Activated naive CD4-positive, alpha-beta T cell treated with anti-CD3 and anti-CD28 coated beads for 36 hours (primary cell): ENCODE measurements at places on chromosomes 5 and 9. TPM values are rescaled to one million over a fixed set of nuclear protein-coding genes. Genes with fewer than 3 reads are reported as not detected.

- no peak for DNase-seq
Observed at GRCh38 chr9:94140791-94141790, 56.8 kb downstream of the PTPDC1 start.

ITGA2 gene
- total RNA-seq = 2.0 TPM

SLC2A6 gene
- 0.62 TPM for total RNA-seq

DNA sequence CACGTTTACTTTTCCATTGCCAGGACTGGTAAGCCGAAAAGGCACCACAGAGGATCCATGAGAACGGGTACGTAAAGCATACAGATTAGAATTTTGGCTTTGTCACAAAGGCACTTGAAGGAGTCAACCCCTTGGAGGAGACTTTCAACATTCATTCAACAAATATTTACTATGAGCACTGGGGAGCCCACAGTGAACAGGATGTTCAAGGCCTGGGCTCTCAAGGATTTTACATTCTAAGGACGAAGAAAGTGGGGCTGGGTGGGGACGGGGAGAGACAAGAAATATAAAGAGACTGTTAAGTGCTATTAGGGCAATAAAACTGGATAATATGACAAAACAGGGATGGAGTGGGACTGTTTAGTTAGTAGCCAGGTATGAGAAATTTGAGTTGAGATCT, 66.0 kb downstream of the KLF4 start:
- no peak for DNase-seq

P4HA2 gene
- total RNA-seq = 0.47 TPM

DNA sequence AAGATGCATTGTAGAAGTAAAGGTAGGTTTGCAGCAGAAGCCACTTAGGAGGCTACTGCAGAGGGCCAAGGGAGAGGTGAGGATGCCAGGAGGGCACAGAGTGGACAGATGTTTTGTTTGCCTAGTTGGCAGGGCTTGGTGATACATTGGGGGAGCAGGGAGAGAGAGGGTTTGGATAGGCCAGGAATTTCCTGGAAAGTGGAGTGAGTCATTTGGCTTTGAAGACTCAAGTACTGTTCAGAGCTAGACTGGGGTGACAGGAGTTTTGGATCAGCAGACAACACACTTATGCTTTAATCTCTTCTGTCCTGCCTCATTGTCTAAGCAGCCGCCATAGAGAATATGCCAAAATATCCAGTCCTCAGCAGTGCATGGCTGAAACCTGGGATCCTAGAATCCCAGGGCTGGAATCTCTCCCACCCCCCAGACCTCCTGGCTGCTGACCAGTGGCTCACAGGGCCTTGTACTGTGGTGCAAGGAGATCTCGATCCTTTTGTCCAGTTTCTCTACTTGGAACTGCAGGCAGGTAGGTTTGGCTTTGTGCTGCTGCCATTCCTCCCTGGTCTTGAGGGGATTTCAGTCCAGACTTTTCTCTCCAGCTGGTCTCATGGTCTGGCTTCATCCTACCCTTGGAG, 11.0 kb downstream of the TMEM268 start:
- no peak for DNase-seq

PTGDS gene
- not detected for total RNA-seq

LNPEP gene
- 77.7 TPM for total RNA-seq

DNA sequence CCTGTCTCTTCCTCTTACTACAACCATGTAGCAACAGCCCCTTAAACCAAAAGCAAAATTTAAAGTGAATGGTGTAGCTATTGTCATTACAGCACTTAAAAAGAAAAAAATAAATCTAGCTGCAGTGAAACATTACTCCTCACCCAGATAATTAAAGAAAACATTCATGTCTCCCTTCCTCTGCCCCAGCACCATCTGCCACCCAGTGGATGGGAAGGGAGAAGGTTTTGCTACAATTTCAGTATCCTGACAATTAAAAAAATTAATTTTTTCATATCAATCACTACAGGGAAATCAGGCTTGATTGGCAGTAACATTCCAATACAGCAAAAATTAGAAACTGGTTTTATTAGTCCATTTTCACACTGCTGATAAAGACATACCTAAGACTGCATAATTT, 147.4 kb upstream of the PUM3 start:
- no peak for DNase-seq

SHISAL2B gene
- total RNA-seq = not detected

DNA sequence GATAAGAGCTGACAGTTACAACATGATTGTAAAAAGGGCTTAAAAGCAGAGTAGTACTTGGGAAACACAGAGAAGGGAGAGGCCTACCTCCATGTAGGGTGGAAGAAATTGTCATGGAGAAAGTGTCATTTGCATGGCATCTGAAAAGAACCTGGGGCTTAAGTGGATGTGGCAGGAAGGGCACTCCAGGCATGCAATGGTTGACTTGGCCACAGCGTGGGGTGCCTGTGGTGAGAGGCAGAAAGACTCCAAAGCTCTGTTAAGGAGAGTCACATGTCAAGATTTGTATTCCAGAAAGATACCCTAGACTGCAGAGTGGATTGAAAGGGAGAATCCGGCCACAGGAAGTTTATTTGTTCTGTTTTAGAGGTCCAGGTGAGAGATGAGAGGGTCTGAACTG, 2.4 kb downstream of the POLR3G start:
- DNase-seq = peak; percentile 4

GRCh38 chr9:136670576-136671253, 8.0 kb downstream of the EGFL7 start:
- DNase-seq = no peak

SLIT3 gene
- total RNA-seq = 0.43 TPM

HTR4 gene
- not detected for total RNA-seq

- peak; percentile 50 for DNase-seq
Observed at GRCh38 chr5:65927503-65928321, 1.3 kb downstream of the ERBIN start.

GRCh38 chr5:134638760-134639201, 6.2 kb upstream of the SAR1B start:
- no peak for DNase-seq

DNA sequence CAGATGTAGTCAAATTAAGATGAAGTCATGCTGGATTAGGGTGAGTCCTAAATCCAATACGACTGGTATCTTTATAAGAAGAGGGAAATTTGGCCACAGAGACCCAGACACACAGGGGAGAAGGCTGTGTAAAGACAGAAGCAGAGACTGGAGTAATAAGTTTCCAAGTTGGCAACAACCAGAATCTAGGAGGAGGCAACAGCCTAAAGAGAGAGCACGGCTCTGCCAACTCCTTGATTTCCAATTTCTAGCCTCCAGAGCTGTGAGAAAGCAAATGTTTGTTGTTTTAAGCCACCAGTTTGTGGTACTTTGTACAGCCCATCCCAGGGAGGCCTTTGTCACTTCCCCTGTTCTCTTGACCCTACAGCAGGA, 74.4 kb downstream of the ATG10 start:
- no peak for DNase-seq

- DNase-seq = no peak
Observed at GRCh38 chr5:13115476-13115875, 829.0 kb downstream of the DNAH5 start.

DNA sequence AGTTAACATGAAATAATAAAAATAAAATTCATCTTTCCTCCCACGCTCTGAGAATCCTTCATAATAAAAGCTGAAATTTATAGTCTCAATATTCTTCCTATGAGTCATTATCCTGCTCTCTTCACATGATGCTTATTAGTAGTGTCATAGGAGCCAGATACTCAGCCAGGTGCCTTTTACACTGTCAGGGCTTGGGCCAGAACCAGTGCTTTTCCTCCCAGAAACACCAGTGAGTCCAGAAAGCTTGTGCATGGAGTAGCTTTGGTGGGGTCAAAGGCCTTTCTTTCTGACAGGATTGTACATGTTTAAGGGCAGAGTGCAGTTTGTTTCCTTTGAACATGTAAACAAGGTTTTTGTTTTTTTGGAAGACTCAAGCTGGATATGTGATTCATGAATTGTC, 6.8 kb downstream of the LSM11 start:
- DNase-seq = no peak
